ENCODE measurements at places on chromosomes 5 and 9.
A peak's percentile ranks its signal among the peaks of the same experiment; 100 is the strongest.

DNA sequence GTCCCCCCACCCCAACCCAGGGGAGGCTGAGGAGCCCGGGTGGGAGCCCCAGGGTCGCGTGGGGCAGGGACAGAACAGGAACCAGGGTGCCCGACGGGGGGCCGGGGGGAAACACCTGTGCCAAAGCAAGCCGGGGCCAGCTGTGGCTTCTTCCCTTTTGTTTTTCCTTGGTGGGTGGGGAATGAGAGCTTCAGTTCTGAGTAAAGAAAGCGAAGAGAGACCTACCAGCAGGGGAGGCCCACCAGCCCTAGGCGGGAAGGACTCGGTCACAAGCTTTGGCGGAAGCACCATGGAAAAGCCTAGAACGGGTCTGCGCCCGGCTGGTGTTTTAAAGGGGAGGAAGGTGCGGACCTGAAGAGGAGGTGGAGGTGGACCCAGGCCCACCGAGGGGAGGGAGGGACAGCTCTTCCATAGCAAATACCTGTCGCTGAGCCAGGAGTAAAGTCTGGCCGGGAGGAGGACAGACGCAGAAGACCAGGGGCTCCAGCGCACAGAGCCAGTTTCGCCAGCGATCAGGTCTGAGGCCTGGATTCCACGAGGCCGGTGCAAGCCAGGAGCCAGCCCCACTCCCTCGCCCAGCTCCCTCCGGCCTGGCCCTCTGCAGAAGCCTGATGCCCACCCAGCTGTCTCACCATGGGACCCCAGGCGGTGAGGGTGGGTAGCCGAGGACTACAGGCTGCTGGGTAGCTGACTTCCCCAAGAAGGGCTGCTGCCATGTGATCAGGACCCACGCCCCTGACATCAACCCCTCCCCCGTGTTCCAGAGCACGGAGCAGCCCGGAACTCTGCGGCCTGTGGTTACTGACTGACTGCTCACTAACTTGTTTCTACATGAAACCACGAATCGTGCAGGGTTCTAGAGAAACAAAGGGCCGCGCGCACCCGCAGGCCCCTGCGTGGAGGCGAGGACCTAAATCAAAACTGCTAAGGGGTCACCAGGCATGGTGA, 849 bp upstream of the MGAT1 start:
- peak; percentile 89 for DNase-seq

DNA sequence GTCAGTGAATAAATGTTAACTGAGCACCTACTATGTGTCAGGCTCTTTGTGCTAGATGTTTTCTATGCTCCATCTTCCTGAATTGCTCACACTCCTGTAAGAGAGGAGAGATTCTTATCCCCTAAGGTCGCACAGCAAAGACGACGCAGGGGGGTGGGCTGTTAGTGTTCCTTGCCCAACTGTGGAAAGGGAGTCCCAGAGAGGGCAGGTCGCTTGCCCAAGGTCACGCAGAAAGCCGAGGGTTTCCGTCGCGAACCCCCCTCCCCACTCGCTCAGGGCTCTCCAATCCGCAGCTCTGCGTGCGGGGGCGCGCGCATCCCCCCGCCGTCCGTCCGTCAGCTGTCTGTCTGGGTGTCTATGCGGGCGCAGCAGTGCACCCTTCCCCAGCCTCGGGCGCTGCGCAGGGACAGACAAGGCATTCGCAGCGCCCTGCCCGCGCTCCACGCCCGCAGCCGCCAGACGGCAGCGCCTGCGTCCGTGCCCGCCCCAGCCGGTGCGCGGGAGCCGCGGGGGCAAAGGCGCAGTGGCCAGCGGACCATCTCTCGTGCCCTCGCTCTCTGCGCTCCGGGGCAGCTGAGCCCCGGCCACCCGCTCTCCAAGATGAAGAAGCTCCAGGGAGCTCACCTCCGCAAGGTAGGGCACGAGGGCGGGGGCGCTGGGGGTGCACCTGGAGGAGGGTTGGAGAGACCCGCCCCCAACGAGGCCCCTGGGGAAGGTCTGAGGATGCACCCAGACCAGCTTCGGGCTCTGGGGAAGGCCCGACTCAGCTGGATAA, at the start of gene SLC6A7:
Gene SLC6A7 (plus strand): TSS at position 335 of the 775 bp plus-strand sequence. CDS start 266 bp downstream, at position 601.
- DNase-seq: no peak

- no peak for DNase-seq
These were observed 153.2 kb upstream of the FGF10 start for GRCh38 chr5:44542470-44542869.

GRCh38 chr9:126698756-126699155, 85.0 kb downstream of the LMX1B start:
- DNase-seq: no peak

DNA sequence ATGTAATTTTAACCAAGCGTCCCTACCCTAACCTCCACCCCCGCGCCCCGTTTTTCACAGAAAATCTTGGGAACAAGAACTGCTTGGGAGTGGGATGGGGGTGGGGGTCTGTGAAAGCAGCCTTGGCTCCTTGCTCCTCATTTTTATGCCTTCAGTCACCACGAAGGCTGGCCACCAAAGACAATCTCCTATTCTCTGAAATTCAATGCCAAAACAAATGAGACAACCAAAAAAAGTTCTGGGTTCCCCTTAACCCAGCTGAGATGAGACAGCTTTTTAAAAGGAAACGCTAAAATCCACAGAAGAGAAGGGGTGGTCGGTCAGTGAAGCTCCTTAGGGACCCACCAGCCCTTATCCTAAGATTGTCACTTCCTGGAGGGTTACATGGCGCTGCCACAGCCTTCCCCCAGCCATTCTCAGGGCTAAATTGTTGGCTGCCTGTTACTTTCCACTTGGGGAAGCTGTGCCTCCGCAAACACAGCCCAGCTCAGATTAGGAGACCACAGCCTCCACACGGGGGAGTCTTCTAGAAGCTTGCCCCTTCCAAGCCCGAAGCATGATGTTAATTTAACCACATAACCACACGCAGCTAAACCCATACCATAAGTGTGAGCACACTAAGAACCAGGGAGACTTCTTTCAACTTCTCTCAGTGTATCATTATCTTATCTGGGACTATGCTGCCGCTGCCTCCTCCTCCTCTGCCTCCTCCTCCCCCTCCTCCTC, 136.3 kb downstream of the FOXD1 start:
- DNase-seq: peak; percentile 20

DNA sequence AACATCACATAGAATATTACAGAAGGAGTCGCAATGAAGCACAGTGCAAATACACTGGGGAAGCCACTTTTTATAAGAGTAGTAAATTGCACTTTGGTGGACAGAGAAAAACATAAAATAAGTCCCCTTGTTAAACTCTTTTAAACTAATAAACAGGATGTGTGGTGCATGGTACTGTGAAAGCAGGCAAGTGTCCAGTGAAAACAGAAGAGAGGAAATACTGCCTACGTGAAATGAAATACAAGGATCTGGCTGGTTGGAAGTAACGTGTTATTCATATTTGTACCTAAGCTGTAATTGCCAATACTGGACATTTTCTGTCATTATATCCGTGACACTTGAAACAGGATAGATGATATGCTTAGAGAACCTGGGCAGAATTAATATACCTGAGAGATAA, 191.9 kb upstream of the SLC27A6 start:
- DNase-seq: no peak

- DNase-seq: no peak
These were observed 173.6 kb downstream of the ARL15 start for GRCh38 chr5:54136516-54137440.

- no peak for DNase-seq
These were observed 868 bp upstream of the EPB41L4B start for GRCh38 chr9:109321727-109322126.

DNA sequence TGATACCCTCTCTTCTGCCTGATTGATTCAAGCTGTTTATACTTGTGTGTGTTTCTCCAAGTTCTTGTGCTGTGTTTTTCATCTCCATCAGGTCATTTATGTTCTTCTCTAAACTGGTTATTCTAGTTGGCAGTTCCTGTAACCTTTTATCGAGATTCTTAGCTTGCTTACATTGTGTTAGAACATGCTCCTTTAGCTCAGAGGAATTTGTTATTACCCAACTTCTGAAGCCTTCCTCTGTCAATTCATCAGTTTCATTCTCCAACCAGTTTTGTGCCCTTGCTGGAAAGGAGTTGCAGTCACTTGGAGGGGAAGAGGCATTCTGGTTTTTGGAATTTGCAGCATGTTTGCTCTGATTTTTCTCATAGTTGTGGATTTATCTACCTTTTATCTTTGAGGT, 126.2 kb upstream of the FTMT start:
- DNase-seq: no peak
